ENCODE measurements at places on chromosomes 2 and 18. TPM values are rescaled to one million over a fixed set of nuclear protein-coding genes. Genes with fewer than 3 reads are reported as not detected.

TEKT4 gene
- not detected for total RNA-seq

DNA sequence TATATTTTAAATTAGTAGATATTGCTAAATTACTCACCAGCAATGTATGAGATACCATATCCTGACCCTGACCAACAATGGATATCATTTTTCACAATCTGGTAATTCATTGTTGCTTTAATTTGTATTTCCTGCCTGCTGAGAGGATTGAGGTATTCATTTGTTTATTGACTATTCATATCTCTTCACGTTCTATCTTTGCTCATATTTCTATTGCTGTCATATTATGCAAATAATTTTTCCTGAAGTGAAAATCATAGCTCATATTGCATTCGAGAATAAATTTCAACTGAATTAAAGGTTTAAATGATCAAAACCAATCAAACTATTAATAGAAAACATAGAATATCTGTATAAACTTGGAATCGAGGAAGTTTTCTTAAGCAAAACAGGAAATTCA is 31.0 kb downstream of the INO80D start:
- DNase-seq: no peak

BOLL gene
- total RNA-seq: not detected

DNA sequence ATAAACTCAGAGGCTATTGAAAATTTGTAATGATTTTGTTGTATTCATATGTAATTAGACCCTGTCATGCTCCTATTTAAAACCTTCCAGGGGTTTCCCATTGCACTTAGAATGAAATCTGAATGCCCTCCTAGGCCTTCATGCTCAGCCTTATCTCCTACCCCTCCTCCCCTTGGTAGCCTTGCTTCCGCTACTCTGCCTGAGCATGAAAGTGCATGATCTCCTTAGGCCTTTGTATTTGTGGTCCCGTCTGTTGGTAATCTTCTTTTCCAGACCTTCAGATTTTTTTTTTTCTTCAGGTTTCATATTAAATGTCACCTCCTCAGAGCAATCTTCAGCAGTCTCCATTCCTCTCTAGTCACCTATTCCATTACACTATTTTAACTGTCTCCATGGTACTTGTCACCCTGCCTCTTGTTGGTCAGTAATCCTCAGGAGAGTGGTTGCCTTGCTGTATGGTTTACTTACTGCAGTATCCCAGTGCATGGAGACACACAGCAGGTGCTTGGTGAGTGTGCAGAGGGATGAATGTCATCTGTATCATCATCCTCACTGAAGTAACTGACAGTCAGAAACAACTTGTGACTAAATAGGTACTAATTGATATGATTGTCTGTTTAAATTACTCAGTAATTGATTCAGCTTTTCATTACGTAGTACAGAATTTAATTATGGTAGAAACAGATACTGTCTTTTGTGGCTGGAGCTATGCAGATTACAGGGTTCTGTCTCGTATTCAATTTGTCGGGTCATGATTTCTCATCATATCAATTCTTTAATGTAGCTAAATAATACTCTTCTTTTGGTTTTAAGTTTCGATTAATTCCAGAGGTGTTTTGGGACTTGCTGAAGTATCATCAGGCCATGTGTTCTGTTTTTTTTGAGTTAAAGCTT is 63.9 kb downstream of the PHLPP1 start:
- no peak for DNase-seq

DNA sequence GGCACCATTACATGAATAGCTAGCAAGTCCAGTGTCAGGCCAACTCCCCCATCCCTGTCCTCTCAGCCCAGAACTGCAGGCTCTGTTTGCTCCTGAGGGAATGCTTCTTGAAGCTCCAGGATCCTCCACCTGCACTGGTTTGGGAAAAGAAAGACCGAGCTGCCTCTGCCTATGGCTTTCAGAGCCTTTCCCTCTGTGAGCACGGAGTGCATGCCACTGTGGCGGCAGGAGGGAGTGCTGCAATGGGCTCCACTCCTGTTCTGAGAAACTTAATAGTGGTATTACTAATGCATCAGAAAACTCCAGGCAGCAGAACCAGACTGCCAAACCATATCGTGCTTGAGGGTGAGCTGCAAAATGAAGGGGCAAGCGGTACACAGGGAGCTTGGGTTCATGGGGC is 271.8 kb downstream of the SRBD1 start:
- no peak for DNase-seq

GPATCH11 gene
- total RNA-seq: 18.2 TPM

GRCh38 chr2:65379721-65380171 is 52.7 kb downstream of the SPRED2 start:
- DNase-seq: no peak

STEAP3 gene
- 1.1 TPM for total RNA-seq

DNA sequence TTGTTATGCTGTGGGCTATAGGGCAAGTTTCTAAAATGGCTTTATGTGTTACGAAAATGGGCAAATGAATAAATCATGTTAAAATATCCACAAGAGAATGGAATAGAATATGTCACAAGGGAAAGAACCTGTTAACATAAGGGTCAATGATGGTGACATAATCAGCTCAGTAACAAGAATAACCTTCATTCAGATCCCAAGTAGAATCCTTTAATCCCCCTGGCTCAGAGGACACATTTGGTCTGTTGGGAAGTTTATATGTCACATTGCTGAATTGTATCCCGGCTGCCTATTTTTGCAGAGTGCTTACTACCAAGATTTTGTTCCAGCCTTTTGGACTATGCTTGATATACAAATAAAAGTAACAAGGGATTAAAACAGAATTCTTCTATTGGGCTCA is 13.1 kb upstream of the LGALSL start:
- DNase-seq: no peak

GRCh38 chr18:48024009-48024512 is 93.6 kb upstream of the SMAD2 start:
- DNase-seq: no peak

DNA sequence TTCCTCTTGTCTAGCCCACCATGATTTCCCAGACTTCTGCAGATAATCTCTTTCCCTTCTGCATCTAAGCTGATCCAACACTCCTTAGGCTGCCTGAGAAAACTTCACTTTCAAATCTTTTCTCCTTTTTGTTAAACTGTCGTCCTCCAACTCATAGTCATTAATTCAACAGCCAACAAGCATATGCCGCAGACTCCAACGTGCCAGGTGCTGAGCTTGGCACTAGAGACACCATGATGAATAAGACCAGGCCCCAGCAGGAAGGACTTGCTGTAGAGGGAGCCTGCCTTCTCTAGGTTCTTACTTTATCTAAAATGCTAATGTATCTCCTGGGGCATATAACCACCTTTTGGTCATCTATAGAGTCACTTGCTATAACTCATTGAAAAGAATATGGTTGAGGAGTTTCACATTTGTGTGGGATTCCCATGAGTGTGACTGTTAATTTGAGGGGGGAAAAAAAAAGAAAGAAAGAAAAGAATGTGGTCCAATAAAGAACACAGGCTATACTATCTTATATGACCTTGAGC is 51.0 kb downstream of the ANKRD44 start:
- no peak for DNase-seq

Data from B cell (primary cell).